Foreskin melanocyte (primary cell): ENCODE measurements at places on chromosomes 11 and 22.
A peak's percentile ranks its signal among the peaks of the same experiment; 100 is the strongest.

DNA sequence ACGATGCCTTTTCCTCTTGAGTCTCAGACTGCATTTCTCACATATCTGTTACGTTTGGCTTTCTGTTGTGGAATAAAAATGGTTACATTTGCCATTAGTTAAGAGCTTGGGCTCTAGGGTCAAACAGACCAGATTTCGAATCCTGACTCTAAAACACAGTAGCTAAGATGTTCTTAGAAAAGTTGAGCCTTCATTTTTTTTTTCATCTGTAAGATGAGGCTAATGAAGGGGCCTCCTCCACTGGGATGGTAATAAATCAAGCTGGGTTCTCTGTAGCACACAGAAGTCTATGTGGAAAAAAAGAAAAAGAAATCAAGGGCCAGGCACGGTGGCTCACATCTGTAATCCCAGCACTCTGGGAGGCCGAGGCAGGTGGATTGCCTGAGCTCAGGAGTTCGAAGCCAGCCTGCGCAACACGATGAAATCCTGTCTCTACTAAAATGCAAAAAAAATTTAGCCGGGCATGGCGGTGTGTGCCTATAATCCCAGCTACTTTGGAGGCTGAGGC, 49.9 kb upstream of the CAPRIN1 start:
- no peak for DNase-seq

DNA sequence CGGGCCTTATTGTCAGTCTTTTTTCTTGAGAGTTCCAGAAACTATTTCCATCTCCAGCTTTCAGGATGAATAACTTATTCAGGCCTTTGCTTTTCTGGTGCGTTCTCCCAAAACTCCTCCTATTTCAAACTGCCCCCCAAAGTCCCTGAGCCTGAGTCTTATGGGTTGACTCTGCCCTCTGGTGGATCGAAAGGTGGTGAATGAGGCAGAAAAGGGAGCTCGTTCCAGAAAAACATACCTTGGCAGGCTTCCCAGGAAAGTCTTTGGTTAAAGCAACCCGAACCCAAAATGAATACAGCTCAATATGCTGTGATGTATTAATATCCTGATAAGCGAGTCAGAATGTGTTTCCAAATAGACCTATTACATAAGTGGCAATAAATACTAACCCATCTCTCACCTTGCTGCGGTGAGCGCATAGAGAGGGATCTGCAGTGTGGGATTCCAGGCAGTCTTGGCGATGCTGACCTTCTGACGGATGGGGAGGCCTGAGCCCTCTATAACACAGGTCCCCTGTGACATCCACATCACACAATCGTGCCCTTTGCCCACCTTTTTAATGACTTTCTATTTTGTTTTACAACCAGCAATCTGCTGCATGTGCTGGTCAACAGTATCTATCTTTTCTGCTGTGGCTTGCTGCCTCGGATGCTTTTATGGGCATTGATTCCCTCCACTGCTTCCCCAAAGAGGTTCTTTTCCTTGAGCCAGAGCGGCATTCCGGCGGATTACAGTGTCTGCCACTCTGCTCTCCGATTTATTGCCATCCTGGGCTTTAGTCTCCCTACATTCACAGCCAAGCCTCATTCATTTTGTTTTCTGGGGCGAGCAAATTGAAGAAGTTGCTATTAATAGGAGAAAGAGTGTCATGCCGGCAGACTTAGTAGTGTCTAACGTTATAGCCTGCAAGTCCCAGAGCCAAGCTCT, 756.8 kb downstream of the NTM start:
- DNase-seq, result peak; percentile 50

DNA sequence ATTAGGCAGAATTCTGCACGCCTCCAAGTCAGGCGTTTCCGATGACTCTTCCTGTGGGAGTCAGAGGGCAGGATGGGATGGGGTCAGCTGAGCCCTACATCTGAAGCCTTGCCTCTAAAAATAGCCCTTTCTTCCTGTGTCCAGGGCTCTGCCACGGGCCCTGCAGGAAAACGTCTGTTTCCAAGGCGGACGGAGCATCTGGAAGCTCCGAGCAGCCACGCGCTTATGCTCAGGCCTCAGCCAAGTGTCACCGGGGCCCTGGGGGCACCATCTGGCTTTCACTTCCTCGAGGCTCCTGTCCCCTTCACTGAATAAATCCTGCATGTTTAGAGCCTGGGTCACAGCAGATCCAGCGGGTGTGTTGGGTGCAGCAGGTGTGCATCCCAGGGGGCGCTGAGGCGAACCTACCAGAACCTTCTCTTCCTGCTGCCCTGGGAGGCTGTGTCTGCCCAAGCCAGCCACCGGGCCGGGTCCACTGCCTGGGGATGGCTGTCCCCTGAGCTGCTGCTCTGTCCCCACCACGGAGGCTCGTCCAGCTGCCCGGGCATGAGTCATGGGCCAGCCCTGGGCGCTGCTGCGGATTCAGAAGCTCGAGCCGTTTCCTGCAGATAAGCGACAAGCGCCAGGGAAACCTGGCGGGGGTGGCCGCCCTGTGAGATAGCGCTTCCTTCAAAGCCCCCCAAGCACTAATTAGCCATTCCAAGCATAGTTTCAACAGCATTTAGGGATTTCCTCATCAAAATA, 32.0 kb upstream of the LINC01488 start:
- peak; percentile 94 for DNase-seq

- no peak for DNase-seq
Observed at GRCh38 chr11:61851113-61851899, 23.2 kb downstream of the FADS2 start.

- no peak for DNase-seq
Observed at GRCh38 chr22:49983148-49984042, 22.8 kb downstream of the PIM3 start.

DNA sequence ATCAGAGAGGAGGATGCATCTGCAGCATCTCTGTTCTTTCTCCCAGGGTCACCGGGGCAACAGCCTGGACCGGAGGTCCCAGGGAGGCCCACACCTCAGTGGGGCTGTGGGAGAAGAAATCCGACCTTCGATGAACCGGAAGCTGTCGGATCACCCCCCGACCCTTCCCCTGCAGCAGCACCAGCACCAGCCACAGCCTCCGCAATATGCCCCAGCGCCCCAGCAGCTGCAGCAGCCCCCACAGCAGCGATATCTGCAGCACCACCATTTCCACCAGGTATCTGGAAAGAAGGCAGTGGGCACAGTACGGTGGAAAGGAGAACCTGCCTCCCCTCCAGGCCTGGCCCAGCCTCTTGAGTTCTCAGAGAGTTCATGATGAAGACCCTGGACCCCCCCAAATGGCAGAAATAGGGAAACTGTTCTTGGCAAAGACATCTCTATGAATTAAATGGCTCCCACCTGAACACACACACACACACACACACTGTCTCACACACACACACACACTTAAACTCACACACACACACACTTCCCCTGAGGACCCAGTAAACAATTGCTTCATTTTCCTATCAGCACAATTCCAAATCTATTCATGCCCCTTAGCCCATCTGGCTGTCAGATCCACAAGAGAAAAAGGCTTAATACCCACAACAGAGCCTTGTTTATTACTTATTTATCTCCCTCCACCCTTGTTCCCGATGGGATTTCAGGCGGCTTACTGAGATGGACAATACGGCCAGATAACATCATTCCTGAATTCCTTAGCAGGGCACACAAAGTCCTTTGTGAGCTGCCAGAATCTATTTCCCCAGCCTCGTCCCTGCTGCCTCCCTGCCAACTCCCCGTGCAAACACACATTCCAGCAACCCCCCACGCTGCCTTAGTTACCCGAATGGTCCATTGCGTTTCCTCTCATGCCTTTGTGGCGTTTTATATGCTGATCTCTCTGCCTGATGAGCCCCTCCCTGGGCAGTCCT, 8.1 kb downstream of the TMA7B start:
- peak; percentile 79 for DNase-seq

GRCh38 chr11:72683782-72684200, 9.6 kb upstream of the PDE2A start:
- DNase-seq, result peak; percentile 18

DNA sequence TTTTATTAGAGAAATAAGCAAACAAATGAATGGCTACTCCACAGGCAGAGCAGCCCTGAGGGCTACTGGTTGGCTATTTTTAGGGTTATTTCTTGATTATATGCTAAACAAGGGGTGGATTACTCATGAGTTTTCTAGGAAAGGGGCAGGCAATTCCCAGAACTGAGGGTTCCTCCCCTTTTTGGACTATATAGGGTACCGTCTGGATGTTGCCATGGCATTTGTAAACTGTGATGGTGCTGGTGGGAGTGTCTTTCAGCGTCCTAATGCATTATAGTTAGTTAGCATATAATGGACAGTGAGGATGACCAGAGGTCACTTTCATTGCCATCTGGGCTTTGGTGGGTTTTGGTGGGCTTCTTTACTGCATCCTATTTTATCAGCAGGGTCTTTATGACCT, 19.2 kb downstream of the SLC22A6 start:
- DNase-seq, result no peak

GRCh38 chr22:32518381-32518780, 43.8 kb downstream of the FBXO7 start:
- no peak for DNase-seq

DNA sequence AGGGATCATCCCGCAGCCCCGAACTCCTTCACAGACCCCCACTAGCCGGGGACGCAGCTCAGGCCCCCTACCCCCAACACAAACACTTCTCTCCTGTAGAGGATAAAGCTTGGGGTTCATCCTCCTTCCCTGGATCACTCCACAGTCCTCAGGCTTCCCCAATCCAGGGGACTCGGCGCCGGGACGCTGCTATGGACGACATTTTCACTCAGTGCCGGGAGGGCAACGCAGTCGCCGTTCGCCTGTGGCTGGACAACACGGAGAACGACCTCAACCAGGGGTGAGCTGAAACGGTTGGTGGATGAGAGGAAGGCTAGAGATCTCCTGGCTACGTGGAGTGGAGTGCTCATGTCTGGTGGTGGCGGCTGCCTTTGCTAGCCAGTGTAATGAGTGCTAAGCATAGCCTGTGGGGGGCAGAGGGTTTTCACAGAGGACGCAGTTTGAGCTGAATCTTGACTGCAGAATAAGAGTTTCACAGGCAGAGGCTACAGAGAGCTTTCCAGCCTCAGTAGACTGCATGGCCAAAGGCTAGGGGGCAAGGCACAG, 580 bp downstream of the ILK start:
- DNase-seq, result peak; percentile 57

GRCh38 chr22:21446128-21446826, 20.9 kb upstream of the TMEM191C start:
- DNase-seq, result no peak

DNA sequence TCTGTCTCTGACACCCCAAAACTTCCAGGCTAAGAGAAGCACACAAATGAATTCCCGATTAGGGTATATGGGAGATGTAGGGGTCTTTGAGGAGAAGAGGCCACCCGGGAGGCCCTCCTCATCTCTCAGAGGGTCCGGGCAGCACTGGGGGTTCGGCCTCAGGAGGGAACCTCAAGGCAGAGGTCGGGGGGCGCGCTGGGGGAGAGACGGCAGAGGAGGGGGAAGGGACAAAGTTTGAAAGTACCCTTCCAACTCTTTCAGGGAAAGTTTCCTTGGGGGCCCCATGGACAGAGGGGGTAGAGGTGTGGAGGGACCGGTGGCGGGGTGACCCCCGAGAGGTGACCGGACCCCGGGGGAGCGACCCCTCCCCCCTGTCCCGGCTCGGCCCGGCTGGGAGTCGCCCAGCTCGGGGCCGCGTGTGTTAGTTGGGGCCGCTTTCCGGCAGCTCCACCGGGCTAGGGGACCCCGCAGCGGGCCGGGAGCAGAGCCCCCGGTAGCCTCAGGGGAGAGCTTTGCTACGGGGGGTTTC, 3.3 kb upstream of the GCAT start:
- no peak for DNase-seq

GRCh38 chr11:12090061-12090591, 20.3 kb upstream of the MICAL2 start:
- no peak for DNase-seq

GRCh38 chr11:5679811-5680210, 5.1 kb downstream of the TRIM5 start:
- no peak for DNase-seq

DNA sequence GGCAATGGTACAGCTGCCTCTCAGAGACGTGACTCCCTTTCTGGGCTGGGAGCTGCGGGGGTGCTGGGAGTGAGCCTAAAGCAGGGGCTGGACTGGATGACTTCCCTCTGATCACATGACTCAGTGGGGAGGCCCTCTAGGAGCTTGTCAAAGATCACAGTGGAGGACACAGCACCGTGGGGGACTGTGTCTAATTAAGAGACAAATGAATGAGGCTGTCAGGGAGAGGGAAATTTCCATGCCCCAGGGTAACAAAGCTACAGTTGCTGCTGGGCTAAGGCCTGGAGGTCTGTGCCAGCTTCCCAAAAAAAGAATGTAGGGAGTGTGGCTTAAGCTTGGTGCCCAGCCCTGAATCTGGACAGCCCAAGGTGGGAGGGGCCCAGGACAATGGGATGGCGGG, 262.8 kb upstream of the PLET1 start:
- peak; percentile 55 for DNase-seq

GRCh38 chr11:57094181-57094935, 87.4 kb upstream of the LRRC55 start:
- DNase-seq, result peak; percentile 57

DNA sequence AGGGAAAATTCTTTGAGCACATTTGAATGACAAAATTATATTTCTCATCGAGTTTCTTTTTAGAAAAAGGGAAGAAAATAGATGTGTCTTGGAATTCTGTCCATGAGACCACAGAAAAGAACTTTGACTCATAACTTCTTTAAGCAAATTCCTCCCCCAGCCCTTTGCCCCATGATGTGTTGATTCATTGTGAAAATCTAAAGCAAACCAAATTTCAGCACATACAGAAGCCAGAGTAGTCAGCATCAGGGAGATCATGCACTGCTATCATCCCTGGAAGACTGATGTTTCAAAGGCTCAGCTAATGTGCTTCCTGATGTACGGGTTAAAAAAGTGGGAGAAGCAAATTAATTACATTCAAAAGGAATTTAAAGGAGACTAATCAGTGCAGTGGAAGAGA, 159.7 kb downstream of the FAT3 start:
- peak; percentile 19 for DNase-seq
